Spinal cord (tissue), 10 donors: ENCODE measurements at places on chromosomes 12 and 14. TPM values are rescaled to one million over a fixed set of nuclear protein-coding genes. Genes with fewer than 3 reads are reported as not detected.

FOS gene
- 842 TPM for total RNA-seq

NDUFA12 gene
- total RNA-seq = 152 TPM

CYP46A1 gene
- 18.7 TPM for total RNA-seq

CD163 gene
- total RNA-seq = 7.7 TPM

AICDA gene
- 0.10 TPM for total RNA-seq

SPX gene
- 4.0 TPM for total RNA-seq

CLEC2A gene
- total RNA-seq = 0.17 TPM

FAM222A gene
- total RNA-seq = 7.3 TPM

OR6C75 gene
- not detected for total RNA-seq

FAIM2 gene
- total RNA-seq = 18.1 TPM

RBMS2 gene
- total RNA-seq = 12.3 TPM

PLEKHH1 gene
- total RNA-seq = 20.7 TPM

PIK3C2G gene
- 0.40 TPM for total RNA-seq

AQP6 gene
- 2.1 TPM for total RNA-seq

GALC gene
- total RNA-seq = 53.2 TPM

RTL1 gene
- 0.44 TPM for total RNA-seq

TCL1A gene
- total RNA-seq = 0.11 TPM

TMEM119 gene
- total RNA-seq = 14.9 TPM

ACOT6 gene
- total RNA-seq = 0.11 TPM

HOXC12 gene
- total RNA-seq = not detected

MYBPC1 gene
- total RNA-seq = 5.8 TPM

AJUBA gene
- total RNA-seq = 27.7 TPM

SCN8A gene
- total RNA-seq = 80.2 TPM

ITGA7 gene
- 44.2 TPM for total RNA-seq

TCL1B gene
- not detected for total RNA-seq

TAS2R42 gene
- total RNA-seq = not detected

BATF gene
- 0.61 TPM for total RNA-seq

SIX6 gene
- not detected for total RNA-seq

SMCO2 gene
- total RNA-seq = 0.99 TPM

ZBTB42 gene
- 2.3 TPM for total RNA-seq

COX14 gene
- total RNA-seq = 74.8 TPM

TPH2 gene
- total RNA-seq = 1.8 TPM

MANSC4 gene
- not detected for total RNA-seq

RNASE9 gene
- not detected for total RNA-seq

CAPZA3 gene
- not detected for total RNA-seq

EIF2S3B gene
- 0.83 TPM for total RNA-seq

HOXC9 gene
- 14.2 TPM for total RNA-seq

TAS2R9 gene
- total RNA-seq = 1.4 TPM

LYZ gene
- total RNA-seq = 9.1 TPM

A2M gene
- total RNA-seq = 175 TPM

ARL1 gene
- total RNA-seq = 112 TPM

C14orf93 gene
- 3.8 TPM for total RNA-seq

CELA1 gene
- not detected for total RNA-seq

METTL3 gene
- 79.0 TPM for total RNA-seq

KCNC2 gene
- 3.2 TPM for total RNA-seq

TMPRSS12 gene
- total RNA-seq = not detected

USP15 gene
- 105 TPM for total RNA-seq

CARMIL3 gene
- 10.2 TPM for total RNA-seq

SYCP3 gene
- total RNA-seq = 0.20 TPM

HCAR2 gene
- 1.1 TPM for total RNA-seq

KLRC2 gene
- total RNA-seq = 9.7 TPM

IL23A gene
- 0.22 TPM for total RNA-seq

RTN1 gene
- total RNA-seq = 672 TPM
